ENCODE measurements at places on chromosomes 3 and 15.

DNA sequence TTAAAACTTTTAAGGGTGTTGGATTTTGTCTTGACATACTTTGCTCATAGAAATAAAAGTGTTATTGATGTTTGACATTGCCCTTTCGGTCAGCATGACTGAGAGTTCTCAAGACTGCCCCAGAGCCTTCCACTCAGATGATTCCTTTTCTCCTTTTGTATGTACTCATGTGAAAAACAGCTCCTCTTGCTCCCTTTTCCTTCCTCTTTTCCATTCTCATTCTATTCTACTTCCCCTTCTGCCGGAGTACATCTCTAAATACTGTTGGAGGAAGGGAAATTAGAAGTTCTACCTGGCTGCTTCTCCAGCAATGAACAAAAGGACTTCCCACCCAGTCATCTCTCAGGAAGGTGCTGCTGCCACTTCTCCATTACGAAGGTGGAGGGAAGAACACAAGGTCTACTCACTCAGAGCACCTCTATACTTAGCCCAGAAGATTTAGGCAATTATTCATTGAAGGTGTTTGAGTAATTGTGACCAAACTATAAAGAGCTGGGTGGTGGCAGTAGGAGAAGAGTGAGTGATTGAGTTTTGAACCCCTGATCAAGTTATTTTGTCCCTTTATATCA lies 163.8 kb upstream of the MBNL1 start:
- no peak overlapping the region for H3K4me3 ChIP-seq
- no peak overlapping the region for H3K27ac ChIP-seq
- DNase-seq: no peak
- H3K4me1 ChIP-seq: no peaks in the 10 kb centered on the region

DNA sequence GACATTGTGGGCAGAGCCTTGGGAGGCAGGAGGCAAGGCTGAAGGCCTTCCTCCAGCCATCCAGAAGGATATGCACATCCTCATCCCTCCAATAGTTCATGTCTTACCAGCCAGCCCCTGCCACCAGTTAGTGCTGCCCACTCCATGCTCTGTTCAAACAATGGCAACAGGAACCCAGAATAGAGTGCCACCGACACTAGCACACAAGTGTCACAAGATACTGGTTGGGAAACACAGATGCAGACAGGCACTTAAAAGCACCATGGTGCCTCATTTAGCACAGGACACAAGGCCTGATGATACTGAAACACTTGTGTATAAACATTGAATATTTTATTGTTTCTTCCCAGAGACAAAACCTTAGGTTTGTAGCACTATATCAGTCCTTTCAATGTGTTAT lies 56.5 kb upstream of the MYO5C start:
- H3K27ac ChIP-seq: no peak overlapping the region
- H3K27me3 ChIP-seq: no peaks in the 10 kb centered on the region
- no peak overlapping the region for H3K4me3 ChIP-seq
- peaks cover 4% of the 10 kb centered on the region for H3K4me1 ChIP-seq

DNA sequence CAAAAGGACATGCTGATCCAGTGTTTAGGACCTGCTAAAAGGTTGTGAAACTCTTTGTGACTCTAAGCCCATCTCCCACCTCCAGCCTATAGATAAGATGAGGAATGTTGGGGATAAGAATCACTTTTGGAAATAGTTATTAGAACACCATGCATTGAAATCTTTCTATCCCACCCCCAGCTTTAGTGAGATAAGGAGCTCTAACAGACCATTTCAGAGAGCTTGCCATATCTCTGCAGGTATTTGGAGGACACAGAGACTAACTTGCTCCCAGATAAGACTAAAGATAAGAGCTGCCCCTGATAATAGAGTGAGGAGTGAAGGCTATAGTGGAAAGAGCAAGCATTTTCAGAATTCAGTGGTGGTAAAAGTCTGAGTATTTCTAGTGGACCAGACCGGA lies 53.1 kb upstream of the GNB4 start:
- H3K4me1 ChIP-seq: no peaks in the 10 kb centered on the region
- no peaks in the 10 kb centered on the region for H3K36me3 ChIP-seq
- H3K27ac ChIP-seq: no peak overlapping the region

- DNase-seq: no peak
- H3K4me3 ChIP-seq: no peak overlapping the region
- no peaks in the 10 kb centered on the region for H3K4me1 ChIP-seq
- no peak overlapping the region for H3K27ac ChIP-seq
- peaks cover 30% of the 10 kb centered on the region for H3K36me3 ChIP-seq
- no peaks in the 10 kb centered on the region for H3K27me3 ChIP-seq
Measured at GRCh38 chr3:113662824-113663223, 33.6 kb downstream of the USF3 start.

DNA sequence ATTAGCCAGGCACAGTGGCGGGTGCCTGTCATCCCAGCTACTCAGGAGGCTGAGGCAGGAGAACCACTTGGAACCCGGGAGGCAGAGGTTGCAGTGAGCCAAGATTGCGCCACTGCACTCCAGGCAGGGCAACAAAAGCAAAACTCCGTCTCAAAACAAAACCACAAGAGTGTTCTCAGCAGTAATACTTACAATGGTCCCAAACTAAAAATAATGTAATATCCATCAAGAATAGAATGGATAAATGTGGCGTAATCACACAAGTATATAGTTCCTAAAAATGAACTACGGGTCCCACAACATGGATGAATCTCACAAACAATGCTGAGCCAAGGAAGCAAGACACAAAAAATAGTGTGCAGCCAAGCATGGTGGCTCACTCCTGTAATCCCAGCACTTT lies 39.2 kb downstream of the STAG1 start:
- no peak overlapping the region for H3K4me3 ChIP-seq
- no peaks in the 10 kb centered on the region for H3K27me3 ChIP-seq
- no peaks in the 10 kb centered on the region for H3K4me1 ChIP-seq
- DNase-seq: no peak
- peaks cover 6% of the 10 kb centered on the region for H3K36me3 ChIP-seq

DNA sequence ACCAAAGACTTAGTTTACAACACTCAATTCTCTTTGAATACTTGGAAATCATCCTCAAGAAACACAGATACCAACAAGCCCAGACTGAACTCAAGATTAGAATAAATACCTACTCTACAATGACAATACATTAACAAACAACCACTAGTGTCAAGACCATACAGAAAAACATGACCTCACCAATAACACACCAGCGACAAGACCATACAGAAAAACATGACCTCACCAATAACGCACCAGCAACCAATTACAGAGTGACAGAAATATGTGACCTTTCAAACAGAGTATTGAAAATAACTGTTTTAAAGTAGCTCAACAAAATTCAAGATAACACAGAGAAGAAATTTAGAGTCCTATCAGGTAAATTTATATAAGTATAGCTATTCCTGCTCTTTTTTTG lies 876.0 kb downstream of the EPHA3 start:
- H3K27ac ChIP-seq: no peak overlapping the region
- no peak overlapping the region for H3K4me3 ChIP-seq
- H3K4me1 ChIP-seq: no peaks in the 10 kb centered on the region
- H3K27me3 ChIP-seq: no peaks in the 10 kb centered on the region
- no peaks in the 10 kb centered on the region for H3K36me3 ChIP-seq
- no peak for DNase-seq

DNA sequence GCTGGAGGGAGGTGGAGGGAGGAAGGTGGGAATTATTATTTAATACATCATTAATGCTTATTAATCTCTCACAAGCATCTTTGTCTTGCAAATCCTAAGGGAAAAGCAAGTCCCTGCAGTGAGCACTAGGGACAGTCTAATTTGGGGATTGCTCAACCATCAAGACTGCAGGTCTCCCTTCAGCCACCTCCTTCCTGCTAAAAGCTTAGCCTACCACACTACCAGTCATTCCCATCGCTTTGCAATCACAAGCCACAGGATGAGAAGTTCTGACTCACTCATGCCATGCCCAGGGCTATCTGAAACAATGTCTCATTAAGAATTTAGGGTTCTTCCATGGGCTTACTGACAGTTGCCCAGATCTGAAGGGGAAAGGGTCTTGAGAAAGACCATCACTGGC lies 51.0 kb upstream of the EIF1B start:
- no peaks in the 10 kb centered on the region for H3K4me1 ChIP-seq
- no peak for DNase-seq
- H3K27ac ChIP-seq: no peak overlapping the region
- no peaks in the 10 kb centered on the region for H3K27me3 ChIP-seq
- no peaks in the 10 kb centered on the region for H3K36me3 ChIP-seq
- no peak overlapping the region for H3K4me3 ChIP-seq

DNA sequence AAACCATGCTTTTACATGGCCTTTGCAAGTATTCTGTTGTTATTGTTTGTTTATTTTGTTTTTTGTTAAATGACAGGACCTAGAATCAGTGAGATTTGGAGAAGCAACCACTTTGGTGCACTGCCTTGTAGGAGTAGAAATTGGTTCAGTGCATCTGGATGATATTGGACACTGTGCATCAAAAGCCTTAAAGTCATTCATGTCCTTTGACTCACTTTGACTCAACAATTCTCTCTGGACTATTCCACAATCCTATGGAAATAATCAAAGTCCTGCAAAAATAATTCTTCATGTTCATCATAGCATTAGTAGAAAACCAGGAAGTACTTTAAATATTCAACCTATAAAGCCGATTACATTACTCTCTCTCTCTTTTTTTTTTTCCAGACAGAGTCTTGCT lies 224.8 kb downstream of the ABHD5 start:
- no peaks in the 10 kb centered on the region for H3K27me3 ChIP-seq
- no peak overlapping the region for H3K4me3 ChIP-seq
- no peak for DNase-seq
- H3K4me1 ChIP-seq: no peaks in the 10 kb centered on the region
- no peaks in the 10 kb centered on the region for H3K36me3 ChIP-seq
- H3K27ac ChIP-seq: no peak overlapping the region

- no peaks in the 10 kb centered on the region for H3K27me3 ChIP-seq
- no peak for DNase-seq
- H3K4me3 ChIP-seq: no peak overlapping the region
- no peaks in the 10 kb centered on the region for H3K36me3 ChIP-seq
- no peaks in the 10 kb centered on the region for H3K4me1 ChIP-seq
Measured at GRCh38 chr3:22265403-22265802, 514.4 kb upstream of the ZNF385D start.

DNA sequence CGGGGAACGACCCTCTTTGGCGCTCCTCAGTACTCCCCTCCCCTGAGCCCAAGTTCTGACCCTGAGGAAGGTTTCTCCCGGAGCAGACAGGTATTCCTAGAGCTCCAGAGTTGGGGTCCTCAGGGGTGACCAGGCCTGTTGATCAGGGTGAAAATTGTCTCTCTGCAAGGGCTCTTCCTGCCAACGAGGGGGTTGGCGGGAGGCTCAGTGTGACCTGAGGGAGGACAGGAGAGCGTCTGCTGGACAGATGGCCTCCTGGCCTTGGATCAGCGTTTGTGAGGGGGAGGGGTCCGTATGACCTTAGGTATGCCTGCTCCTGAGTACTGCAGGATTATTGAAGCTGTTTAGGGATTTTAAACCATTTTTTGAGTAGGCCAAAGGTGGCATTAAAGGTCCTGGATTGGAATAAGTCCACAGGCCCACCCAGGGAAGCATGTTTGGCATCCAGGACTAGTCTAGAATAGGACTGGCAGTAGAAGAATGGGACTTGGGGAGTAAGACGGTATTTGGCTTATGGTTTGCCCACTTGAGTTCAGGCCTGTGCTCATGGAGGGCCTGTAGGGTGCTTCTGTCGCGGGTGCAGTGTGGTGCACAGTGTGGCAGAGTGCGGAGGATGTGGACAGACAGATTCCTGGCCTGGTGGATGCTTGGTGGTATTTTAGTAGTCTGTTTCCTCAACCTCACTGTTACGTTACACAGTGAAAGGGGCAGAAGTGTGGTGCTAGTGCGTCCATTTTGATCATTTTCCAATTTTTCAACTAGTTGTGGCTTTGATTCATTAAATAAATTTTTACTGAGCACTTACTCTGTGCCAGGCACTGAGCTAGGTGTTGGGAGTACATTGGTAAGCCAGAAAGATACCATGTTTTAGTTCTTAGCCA lies 959 bp downstream of the ZNF592 start:
- H3K36me3 ChIP-seq: no peaks in the 10 kb centered on the region
- peak overlapping the region; percentile 72 for H3K4me3 ChIP-seq
- no peaks in the 10 kb centered on the region for H3K4me1 ChIP-seq
- no peak for DNase-seq

DNA sequence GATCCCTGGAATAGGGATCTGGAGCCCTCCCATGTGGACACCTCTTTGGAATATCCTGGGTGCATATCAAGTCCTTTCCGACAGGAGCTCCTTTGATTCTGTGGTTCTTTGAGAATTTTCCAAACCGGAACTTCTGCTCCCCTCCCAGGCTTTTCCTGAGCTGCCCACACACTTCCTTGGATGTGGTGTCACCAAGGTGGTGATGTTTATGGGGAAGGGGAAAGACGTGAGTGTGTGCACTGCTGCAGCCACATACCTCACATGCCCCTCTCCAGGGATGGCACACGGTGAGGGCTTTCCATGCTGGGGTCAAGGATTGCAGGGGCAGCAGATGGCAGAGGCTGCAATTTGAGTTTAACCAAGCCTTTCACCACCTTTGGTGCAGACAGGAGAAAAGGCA lies 27.9 kb upstream of the PSTPIP1 start:
- no peaks in the 10 kb centered on the region for H3K27me3 ChIP-seq
- H3K27ac ChIP-seq: no peak overlapping the region
- H3K4me3 ChIP-seq: no peak overlapping the region

DNA sequence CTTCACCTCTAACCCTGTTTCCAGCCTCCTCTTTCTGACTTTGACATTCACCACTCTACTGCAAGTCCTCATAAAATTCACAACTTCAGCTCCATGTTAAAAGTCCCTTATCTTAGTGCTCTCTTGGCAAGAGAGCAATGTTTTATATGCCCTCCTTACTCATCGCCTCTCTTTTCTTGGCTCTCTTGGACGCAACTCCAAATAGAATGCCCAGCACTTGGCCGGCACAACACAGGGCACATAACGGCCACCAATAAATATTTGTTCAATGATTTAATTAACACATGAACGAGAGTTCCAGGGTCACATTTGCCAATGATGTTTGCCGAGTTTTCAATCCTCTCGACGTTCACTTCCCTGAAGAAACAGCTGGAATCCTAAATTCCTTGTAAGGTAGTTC lies 401.4 kb downstream of the ROBO1 start:
- no peak overlapping the region for H3K4me3 ChIP-seq
- no peaks in the 10 kb centered on the region for H3K27me3 ChIP-seq
- no peaks in the 10 kb centered on the region for H3K36me3 ChIP-seq
- H3K4me1 ChIP-seq: no peaks in the 10 kb centered on the region
- H3K27ac ChIP-seq: no peak overlapping the region

DNA sequence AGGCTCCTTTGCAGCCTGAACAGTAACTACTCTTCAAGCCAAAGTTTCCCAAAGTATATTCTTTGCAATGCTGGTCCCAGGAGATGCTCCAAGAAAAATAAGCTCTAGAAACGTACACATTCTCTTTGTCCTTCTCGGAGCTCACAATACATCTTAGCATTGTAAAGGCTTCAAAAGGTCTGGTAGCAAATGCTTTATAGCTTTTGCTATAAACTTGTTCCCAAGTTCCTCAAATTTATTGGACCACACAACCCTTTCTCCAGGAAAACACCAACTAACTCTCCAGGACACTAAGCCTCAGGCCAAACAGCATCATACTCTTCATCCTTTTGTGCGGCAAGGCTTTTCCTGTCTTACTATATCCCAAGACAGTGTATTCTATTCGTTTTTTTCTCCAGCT lies 455.6 kb upstream of the PROK2 start:
- no peaks in the 10 kb centered on the region for H3K27me3 ChIP-seq
- no peaks in the 10 kb centered on the region for H3K4me1 ChIP-seq
- DNase-seq: no peak
- H3K4me3 ChIP-seq: no peak overlapping the region
- no peak overlapping the region for H3K27ac ChIP-seq
- no peaks in the 10 kb centered on the region for H3K36me3 ChIP-seq

Data from right atrium auricular region (tissue), 2 donors.